ENCODE measurements at places on chromosomes 6 and 20.

- DNase-seq = no peak
Measured at GRCh38 chr6:169172946-169173345, 80.7 kb downstream of the THBS2 start.

DNA sequence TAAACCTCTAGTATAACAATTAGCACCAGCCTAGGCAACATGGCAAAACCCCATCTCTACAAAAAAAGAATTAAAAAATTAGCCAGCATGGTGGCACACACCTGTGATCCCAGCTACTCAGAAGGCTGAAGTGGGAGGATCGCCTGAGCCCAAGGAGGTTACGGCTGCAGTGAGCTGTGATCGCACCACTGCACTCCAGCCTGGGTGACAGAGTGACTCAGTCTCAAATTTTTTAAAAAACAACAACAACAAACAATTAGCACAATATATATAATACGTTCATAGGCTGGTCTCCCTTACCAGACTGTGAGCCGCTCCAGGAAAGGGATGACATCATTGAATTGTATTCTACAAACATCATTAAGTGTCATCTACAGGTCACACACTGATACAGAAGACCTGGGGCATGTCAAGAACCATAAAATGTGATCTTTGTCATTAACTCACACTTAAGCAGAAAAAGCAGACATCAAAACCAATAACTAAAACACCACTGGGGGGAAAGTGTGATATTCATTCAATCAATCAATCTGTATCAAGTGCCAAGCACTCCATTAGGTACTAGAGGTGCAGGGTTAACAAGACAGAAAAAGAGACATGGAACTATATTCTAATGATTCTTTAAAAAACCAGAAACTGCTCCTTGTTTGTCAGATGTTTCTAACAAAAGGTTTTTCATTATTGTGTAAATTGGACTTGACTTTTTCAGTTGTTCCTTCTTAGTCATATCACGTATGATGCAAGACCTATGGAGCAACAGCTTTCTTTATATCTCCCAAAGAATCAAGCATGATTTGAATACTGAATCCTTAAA, 17.8 kb downstream of the MAP3K5 start:
- DNase-seq = no peak

- no peak for DNase-seq
Measured at GRCh38 chr6:137495703-137496336, 1.6 kb upstream of the OLIG3 start.

DNA sequence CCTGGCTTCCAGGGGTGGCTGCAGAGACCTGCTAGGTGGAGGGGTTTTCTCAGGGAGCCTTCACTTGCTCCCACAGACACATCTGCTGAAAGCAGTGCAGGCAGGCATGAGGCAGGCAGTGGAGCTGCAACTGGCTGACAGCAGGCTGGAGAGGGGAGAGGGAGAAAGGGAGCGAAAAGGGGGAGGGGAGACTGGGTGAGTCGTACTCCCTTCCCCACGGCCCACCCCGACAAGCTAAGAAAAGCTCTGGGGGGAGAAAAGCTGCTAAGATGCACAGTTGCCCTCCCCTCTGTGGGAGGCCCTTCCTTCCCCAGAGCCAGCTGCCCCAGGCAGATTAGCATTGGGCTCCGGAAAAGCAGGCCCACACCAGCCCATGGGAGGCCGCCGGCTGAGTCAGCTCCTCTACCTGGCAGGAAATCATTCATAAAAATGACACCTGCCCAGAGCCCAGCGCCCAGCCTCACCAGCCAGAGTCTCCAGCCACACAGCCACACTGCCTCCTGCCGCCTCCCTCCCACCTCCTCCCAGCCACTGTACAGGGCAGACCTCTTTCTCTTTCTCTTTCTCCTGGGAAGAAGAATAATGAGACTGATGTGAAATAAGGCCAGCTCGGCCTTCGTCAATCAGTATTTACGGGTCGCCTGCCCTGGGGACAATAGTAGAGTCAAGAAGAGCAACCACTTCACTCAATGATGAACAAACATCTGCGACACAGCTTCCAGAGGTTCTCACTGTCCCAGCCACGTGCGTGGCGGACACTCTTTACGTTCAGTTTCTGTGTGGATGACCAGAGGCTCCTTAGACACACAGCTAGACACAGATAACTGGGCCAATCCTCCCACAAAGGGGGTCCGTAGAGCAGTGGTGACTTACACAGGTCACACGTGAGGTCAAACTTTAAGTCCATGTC, 7.7 kb upstream of the C20orf203 start:
- peak; percentile 15 for DNase-seq

- DNase-seq = peak; percentile 58
Measured at GRCh38 chr6:37507690-37508421, 8.2 kb upstream of the CCDC167 start.

DNA sequence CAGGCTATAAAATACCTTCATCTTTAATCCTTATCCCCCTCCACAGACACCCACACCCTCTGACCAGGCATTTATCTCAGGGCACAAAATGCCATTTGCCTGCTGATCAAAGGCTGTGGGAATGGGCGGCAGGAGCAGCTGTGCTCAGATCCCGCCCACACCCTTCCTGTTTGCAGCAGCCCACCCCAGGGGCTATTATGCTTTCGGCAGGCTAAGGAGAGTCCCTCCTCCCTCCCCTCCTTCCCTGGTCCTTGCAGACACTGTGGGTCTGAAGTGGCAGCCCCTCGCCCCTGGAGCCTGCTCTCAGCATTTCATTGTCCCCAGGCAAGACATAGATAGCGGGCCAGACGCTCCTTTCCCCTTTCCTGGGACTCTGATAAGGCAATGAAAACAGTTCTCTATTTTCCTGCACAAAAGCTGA, 220.8 kb upstream of the HEY2 start:
- no peak for DNase-seq

- no peak for DNase-seq
Measured at GRCh38 chr6:161369339-161369738, 95.5 kb upstream of the AGPAT4 start.

DNA sequence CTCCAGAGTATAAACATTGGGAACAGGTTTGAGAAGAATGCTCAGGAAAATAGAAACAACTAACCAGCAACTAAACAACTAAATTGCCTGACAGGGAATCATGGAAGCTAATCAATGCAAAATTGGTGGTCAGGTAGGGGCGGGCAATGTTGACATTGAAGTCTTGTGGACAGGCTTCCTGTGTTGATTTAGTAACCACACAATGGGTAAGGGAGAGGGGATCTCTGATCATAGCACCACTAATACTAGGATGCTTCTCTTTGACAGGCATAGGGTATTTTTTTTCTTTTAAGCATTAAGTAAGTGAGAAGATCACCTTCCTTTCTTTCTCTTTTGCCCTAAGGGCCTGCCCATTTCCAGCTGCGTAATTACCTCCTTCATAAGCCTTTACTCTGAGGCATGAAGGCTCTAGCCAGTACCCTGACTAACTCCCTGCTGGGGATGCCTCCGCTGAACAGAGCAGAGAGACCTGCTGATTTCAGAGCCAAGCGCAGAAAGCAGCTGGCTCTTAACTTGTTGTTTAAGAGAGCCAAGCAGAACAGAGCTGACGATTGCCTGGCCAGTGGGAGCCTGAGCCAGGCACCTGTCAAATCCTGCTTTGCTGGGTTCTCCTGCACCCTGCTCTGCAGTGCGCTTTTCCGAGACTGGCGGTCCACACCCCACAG, 118.7 kb downstream of the BMP2 start:
- no peak for DNase-seq

DNA sequence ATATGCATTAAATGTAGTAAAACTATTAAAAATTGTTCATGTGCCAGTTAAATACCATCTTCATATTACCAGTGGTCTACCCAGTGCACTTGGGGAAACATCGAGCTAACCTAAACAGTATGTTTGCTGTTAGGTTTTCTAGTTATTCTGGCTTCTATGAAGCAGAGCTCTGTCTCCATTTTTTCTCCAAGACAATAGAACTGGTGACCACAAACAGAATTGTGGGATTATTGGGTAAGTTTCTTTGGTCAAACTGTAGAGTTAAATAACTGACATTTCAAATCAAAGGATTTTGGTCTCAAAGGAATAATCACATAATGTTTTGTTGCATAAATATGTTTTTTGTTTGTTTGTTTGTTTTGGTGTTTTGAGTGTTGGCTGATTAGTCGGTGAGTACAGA, 40.5 kb upstream of the EDN3 start:
- no peak for DNase-seq

DNA sequence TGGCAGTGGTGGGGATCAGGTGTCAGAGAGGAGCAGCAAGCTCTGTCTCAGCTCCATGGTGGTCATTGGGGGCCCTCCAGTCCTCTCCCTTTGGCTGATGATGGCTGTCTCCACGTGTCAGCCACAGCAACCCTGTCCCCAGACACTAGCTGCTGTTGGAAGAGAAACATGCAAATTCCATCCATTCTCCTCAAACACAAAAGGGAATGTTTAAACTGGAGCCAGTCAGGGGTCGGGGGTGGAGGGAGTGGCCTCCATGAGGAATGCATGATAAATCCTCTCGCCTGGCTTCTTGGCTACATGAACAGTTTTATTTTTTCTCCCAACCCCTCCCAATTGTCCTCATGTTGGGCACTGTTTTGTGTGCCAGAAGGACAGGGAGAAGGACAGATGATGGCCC, 86.4 kb downstream of the EDN3 start:
- DNase-seq = no peak

- DNase-seq = no peak
Measured at GRCh38 chr6:146310628-146311027, 233.0 kb upstream of the RAB32 start.

- DNase-seq = no peak
Measured at GRCh38 chr20:51500311-51500710, 42.2 kb downstream of the NFATC2 start.

DNA sequence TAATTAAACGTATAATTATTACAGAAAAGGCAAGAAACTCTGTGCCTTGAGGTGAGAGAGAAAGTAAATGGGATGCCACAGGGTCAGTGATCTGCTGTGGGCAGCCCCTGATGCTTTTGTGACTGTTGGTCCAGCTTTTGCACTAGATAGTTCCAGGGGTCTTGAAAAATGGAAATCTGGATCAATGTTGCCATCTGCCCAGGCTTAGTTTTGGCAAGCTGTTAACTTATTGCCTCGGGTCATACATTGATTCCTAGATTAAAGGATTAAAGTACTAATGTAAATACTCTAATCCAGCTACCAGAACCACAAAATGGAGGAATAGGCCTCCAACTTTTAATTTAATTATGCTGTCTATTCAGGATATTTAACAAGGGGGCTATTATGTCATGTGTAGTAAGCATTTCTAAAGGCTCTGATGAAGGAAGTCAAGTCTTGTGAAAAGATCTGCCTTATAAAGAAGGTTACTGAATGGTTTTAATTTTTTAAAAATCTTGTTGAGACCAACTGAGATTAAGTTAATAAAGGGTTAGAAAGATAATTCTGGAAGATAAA, 376.0 kb upstream of the HS3ST5 start:
- no peak for DNase-seq

GRCh38 chr6:158714706-158715105, 64.9 kb downstream of the SYTL3 start:
- no peak for DNase-seq

DNA sequence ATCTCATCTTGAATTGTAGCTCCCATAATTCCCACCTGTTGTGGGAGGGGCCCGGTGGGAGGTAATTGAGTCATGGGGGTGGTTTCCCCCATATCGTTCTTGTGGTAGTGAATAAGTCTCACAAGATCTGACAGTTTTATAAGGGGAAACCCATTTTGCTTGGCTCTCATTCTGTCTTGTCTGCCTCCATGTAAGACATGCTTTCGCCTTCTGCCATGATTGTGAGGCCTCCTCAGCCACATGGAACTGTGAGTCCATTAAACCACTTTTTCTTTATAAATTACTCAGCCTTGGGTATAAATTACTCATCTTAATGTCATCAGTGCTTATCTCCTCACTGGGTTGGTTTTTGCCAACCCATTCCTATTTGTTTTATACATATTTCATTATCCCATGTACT, 142.0 kb upstream of the GMDS start:
- no peak for DNase-seq

GRCh38 chr6:53938810-53939209, 144.0 kb downstream of the LRRC1 start:
- no peak for DNase-seq
